Progenitor cell of endocrine pancreas (in vitro differentiated cells): ENCODE measurements at places on chromosomes 3 and 15. TPM values are rescaled to one million over a fixed set of nuclear protein-coding genes. Genes with fewer than 3 reads are reported as not detected.

GHSR gene
- not detected in 2 replicates for total RNA-seq

GRCh38 chr3:162760789-162761188, 1264.2 kb downstream of the OTOL1 start:
- no peaks in the 10 kb centered on the region for H3K27me3 ChIP-seq
- no peak overlapping the region for H3K27ac ChIP-seq
- DNase-seq, result no peak
- no peaks in the 10 kb centered on the region for H3K4me1 ChIP-seq
- no peak overlapping the region for H3K4me3 ChIP-seq

ZNF80 gene
- not detected in 2 replicates for total RNA-seq

DNA sequence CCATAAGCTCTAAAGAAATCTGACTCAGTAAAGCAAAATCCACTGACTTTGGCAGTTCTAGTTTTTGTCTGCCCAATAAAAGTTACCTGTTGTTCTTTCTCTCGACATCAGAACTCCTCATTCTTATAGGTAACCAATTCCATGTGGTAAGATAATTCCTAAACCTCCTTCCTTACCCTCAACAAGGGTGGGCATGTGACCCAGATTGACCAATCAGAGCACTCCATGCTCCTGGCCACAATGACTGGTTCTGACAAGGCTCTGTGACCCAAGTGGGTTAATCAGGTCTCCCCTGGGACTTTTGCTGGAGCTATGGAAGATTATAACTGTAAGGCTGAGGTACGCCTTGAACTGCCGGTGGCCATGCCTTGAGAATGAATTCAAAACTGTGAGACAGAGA, 31.7 kb downstream of the LINS1 start:
- no peak for DNase-seq
- H3K4me1 ChIP-seq, result no peaks in the 10 kb centered on the region
- no peak overlapping the region for H3K4me3 ChIP-seq
- peaks cover 8% of the 10 kb centered on the region for H3K36me3 ChIP-seq
- no peak overlapping the region for H3K27ac ChIP-seq
